B cell (primary cell): ENCODE measurements at places on chromosomes 6 and 20. TPM values are rescaled to one million over a fixed set of nuclear protein-coding genes. Genes with fewer than 3 reads are reported as not detected.
A peak's percentile ranks its signal among the peaks of the same experiment; 100 is the strongest.

The SNAI1 gene
- polyA plus RNA-seq = 2.4 and 4.9 TPM in 2 replicates

- DNase-seq = no peak
These were observed 86.9 kb downstream of the RIPOR3 start for GRCh38 chr20:50604451-50604850.

The SLC22A2 gene
- polyA plus RNA-seq = not detected in 2 replicates

The SLC12A5 gene
- not detected in 2 replicates for polyA plus RNA-seq

GRCh38 chr20:5030348-5031205, 29.3 kb upstream of the SLC23A2 start:
- DNase-seq = no peak

The BPIFA1 gene
- not detected in 2 replicates for polyA plus RNA-seq

DNA sequence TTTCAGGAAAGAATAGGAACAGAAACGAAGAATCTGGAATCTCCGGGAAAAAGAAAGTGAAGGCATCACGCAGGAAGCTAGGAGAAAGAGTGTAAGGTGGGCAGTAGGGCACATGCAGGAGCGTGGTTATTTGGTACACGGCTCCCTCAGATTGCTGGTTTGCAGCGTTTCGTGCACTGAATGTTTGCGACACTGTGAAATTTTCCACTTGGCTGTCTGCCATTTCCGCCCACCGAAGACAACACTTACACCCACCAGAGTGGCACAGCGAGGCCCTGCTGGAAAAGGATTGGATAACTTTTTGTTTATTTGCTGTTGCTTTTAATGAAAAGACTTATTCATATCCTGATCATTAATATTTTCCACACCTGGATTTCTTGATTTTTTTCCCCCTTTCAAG, 248.3 kb downstream of the GMPR start:
- no peak for DNase-seq

- no peak for DNase-seq
These were observed 15.2 kb downstream of the EFHC1 start for GRCh38 chr6:52435345-52435744.

GRCh38 chr6:79810871-79811270, 136.5 kb downstream of the ELOVL4 start:
- DNase-seq = no peak

- DNase-seq = no peak
These were observed 271.0 kb downstream of the ZNF217 start for GRCh38 chr20:53322651-53323050.

GRCh38 chr6:136791296-136792094, 782 bp downstream of the MAP3K5 start:
- DNase-seq = peak; percentile 89
